ENCODE measurements at places on chromosomes 12 and 14. TPM values are rescaled to one million over a fixed set of nuclear protein-coding genes. Genes with fewer than 3 reads are reported as not detected.

Gene GPR68
- not detected for total RNA-seq

Gene NANOG
- total RNA-seq, result not detected

Gene PPP2R5C
- total RNA-seq, result 45.6 TPM

Gene KIF5A
- not detected for total RNA-seq

Measured in ascending aorta (tissue), 2 donors.